ENCODE measurements at places on chromosomes 2 and 18. TPM values are rescaled to one million over a fixed set of nuclear protein-coding genes. Genes with fewer than 3 reads are reported as not detected.

Gene TRAPPC12
- 44.5 TPM for polyA plus RNA-seq

Gene MC5R
- polyA plus RNA-seq = not detected

Gene NRP2
- 0.51 TPM for polyA plus RNA-seq

Gene ELOA2
- not detected for polyA plus RNA-seq

GRCh38 chr18:22108674-22109073 is 60.7 kb upstream of the GATA6 start:
- DNase-seq = no peak

DNA sequence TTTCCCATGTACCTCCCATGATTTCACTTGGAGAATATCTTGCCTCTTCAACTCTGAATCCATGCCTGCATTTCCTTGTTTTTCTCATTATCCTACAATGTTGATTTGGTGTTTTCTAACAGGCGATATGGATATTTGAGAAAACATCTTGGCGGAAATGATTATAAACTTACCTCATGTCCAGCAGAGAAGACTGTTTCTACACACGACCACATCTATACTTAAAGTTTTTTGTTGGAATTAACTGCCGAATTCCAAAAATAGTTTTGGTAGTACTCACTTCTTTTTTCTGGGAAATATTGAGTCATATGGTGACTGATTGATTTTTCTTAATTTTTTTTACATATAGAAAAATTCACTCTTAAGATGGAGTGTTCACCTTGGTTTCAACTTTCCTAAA is 41.4 kb upstream of the TMEFF2 start:
- DNase-seq = no peak

GRCh38 chr2:16861530-16861929 is 195.9 kb upstream of the CYRIA start:
- DNase-seq = no peak

GRCh38 chr2:38128653-38129052 is 52.7 kb upstream of the CYP1B1 start:
- DNase-seq = no peak
